ENCODE measurements at places on chromosomes 2 and 18.

DNA sequence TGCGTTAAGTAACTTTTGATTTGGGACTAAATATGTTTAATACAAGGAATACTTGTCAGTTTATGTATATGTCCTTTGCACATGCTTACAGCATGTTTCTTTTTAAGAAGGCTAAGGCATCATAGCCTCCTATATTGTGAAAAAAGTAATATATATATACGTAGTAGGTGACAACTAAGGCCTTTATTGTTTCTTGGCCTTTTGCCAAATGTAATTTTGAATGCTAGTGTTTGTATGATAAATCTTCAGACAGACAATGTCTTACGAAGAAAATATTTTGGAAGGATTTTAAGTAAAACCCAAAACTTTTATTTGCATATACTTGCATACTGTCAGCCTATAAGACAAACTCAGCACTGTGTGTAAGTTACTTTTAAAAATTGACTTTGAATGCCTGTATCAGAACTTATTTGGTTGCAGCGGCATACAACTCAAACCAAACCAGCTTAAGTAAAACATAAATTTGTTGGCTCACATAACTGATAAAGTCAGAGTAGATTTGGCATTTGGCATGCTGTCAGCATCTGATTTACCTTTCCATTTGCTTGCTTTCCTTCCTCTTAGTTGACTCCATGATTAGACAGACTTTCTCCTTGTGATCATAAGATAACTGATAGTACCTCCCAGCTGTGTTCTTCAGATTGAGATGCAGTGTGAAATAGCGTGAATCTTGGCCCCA lies 24.4 kb downstream of the UBE2E3 start:
- DNase-seq: no peak

GRCh38 chr2:64658269-64658668 lies 4.6 kb upstream of the SERTAD2 start:
- no peak for DNase-seq

DNA sequence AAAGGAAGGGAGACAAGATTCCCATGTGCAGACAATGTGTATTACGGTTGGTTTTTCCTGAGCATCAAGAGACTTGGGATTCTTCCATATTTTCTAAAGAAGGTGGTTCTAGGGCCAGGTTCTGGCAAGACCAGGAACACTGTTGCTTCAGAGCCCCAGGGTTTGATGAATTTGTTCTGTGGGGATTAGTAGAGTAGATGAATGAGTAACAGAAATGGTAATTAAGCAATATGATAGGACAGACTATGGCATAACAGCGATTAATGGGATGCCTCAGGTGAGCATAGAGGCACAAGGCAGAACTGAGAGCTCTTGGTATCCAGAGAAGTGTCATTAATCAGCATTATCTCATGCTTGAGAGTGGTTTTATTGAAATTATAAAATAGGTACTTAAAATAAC lies 82.8 kb upstream of the PNPT1 start:
- DNase-seq: no peak

- no peak for DNase-seq
Observed at GRCh38 chr2:213150315-213151097, 906 bp downstream of the IKZF2 start.

- DNase-seq: no peak
Observed at GRCh38 chr2:241067501-241068135, 34.5 kb downstream of the MTERF4 start.

DNA sequence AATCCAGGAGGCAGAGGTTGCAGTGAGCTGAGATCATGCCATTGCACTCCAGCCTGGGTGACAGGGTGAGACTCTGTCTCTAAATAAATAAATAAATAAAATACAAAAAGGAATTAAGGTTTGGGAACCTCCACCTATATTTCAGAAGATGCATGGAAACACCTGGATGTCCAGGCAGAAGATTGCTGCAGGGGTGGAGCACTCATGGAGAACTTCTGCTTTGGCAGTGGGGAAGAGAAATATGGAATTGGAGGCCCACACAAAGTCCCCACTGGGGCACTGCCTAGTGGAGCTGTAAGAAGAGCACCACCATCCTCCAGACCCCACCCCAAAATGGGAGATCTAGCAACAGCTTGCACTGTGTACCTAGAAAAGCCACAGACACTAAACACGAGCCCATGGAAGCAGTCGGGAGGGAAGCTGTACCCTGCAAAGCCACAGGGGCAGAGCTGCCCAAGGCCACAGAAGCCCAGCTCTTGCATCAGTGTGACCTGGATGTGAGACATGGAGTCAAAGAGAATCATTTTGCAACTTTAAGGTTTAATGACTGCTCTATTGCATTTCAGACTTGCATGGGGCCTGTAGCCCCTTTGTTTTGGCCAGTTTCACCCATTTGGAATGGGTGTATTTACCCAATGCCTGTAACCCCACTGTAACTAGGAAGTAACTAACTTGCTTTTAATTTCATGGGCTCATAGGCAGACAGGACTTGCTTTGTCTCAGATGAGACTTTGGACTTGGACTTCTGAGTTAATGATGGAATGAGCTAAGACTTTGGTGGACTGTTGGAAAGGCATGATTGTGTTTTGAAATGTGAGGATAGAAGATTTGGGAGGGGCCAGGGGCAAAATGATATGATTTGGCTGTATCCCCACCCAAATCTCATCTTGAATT lies 265.3 kb downstream of the ZEB2 start:
- DNase-seq: no peak

GRCh38 chr18:50606609-50607008 lies 46.7 kb downstream of the MAPK4 start:
- no peak for DNase-seq

DNA sequence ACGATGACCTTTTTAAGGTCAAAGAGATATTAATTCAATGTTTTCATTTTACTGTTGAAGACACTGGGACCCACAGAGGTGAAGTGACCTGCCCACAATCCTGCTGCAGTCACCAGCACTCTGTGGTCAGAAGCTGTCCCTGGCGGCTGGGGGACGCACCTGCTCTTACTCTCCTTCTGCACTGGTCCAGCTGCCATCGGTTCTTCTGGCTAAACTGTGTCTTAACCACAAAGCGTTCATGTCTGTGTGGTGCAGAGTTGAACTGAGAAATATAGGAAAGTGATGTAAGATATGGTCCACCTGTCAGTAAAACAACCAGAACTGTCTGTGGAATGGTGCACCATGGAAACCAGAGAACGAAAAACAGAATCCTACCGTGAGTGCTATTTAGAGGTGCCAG lies 44.9 kb upstream of the SMIM21 start:
- no peak for DNase-seq
